Stimulated activated CD8-positive, alpha-beta memory T cell treated with anti-CD3 and anti-CD28 coated beads, Interleukin-4, amount 100 ng/mL, for 1 hour (primary cell): ENCODE measurements at places on chromosomes 3 and 15.

DNA sequence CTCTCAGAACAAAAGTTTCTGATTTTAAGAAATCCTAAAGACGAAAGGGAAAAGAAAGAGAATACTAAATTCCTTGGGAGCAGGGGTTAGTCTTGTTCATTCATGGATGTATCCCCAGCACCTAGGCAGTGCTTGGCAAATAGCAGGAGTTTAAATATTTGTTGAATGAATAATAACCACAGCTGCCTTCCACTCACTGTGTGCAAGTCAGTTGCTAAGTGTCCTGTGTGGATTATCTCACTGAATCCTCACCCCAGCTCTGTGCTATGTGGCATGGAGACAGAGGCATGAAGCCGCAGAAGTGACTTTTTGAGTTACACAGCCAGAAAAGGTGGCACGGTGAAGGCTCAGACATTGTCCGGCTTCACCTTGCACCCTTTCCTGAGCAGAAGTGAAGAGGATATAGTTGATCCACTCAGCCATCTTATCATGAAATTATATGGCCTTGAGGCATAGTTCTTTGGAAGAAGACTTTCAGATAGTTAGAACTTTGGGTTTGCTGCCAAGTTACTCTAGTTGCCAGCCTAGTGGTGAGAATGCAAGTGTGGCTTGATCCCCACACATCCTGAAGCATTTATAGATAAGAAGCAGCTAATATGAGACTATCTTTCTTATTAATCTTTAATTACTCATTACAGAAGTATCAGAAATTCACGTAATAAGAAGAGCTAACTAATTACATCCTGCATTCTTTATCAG lies 355.5 kb downstream of the LRTM1 start:
- DNase-seq = no peak

GRCh38 chr3:32860499-32860898 lies 42.7 kb downstream of the TRIM71 start:
- DNase-seq = no peak

DNA sequence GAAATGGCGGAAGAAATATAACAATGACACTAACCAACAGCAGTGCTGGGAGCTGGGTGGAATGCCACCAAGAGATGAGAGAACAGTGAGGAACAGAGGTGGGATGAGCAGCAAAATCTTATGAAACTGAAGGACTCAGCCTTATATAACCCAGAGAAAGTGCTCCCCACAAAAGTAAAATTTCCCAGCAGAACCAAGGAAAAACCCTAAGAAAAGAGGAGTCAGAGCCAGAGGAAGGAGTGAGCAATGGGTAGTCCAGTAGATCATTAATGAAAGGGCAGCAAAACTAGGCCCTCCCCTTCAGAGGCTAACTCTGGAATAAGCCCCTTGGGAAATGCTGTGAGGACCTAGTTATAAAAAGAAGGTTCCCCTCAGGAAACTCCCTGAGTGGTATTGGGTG lies 24.7 kb upstream of the UBE2E1 start:
- no peak for DNase-seq

DNA sequence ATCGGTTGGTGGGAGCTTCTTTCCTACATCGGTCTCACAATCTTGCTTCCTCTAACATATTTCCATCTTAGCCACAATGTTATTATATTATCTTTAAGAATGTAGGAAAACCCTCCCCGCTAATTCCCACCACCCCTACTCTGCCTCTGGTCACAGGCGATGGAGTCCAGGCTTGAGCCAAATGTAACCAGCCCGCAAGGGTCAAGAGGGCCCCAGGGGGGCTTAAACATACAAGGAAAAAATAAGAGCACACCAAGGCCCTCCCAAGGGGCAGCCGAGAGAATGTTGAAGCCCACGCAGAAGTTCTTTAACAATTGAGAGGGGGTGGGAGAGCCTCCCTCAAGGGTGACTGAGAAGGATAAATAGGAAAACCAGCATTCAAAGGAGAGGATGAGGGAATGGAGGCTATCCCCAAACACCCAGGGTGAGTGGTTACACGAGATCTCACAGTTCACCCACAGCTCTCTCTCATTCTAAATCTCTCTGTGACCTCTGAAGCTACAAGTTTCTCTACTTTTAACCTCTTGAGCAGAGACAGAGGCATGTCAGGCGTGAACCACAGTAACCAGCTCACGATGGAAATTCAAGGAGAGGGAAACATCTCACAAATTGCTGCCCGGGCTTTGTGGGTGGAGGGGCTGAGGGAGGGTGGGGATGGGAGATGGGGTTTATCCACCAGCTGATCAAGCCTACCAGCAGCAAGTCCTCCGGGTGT lies 31.4 kb upstream of the UACA start:
- DNase-seq = no peak

GRCh38 chr3:154819491-154819890 lies 260.6 kb upstream of the MME start:
- DNase-seq = no peak

- no peak for DNase-seq
These were observed 25.7 kb upstream of the WNT5A start for GRCh38 chr3:55512571-55513343.

- DNase-seq = no peak
These were observed 17.3 kb upstream of the TRPC1 start for GRCh38 chr3:142706321-142707127.

DNA sequence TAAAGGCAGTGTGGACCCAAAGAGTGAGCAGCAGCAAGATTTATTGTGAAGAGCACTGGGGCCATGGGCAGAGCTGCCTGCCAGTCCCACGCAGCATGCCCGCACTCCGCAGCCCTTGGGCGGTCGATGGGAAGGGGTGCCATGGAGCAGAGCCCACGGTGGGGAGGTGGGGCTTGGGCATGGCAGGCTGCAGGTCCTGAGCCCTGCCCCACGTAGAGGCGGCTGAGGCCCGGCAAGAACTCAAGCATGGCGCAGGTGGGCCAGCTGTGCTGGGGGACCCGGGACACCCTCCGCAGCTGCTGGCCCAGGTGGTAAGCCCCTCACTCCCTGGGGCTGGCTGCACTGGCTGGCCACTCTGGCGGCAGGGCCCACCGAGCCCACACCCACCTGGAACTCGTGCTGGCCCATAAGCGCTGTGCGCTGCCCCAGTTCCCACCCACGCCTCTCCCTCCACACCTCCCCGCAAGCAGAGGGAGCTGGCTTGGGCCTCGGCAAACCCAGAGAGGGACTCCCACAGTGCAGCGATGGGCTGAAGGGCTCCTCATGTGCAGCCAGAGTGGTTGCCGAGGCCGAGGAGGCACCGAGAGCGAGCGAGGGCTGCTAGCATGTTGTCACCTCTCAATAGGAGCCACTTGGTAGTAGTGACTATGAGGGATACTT lies 1218.8 kb upstream of the EPHA6 start:
- DNase-seq = no peak

DNA sequence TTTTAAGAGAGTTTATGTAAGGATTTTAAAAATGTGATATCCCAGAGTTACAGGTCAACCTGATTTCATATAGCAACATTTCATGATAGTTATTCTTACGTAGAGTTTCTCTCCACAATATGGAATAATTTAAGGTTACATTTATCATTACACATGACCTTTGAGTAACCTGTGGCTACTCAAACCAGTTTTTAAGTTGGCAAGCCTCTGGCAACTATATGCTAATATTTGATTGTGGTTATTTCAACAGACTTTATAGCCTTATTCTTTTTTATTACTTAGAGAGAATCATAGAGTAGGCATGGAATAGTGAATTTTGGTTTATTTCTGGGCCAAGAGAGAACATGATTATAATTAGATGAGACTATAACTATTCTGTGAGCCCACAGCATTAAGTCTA lies 504.9 kb downstream of the NLGN1 start:
- DNase-seq = no peak

DNA sequence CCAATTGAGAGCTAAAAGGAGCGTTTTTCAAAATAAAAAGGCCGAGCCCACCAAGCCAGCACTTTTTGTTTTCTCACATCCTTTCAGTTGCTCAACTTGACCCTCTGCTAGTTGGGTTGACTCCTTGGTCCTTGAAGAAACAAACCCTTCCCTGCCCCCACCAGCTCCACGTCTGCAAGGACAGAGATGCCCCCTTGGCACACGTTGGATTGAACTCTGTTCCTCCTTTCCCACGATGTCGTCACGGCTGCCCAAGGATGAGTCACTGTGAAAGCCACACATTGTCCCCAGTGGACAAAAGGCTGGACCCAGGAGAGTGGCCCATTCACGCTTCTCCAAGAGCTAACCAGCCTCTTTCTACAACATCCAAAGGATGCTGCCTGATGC lies 43.0 kb upstream of the SPATA12 start:
- DNase-seq = no peak
